Stimulated activated CD8-positive, alpha-beta memory T cell treated with anti-CD3 and anti-CD28 coated beads, Interleukin-7, amount 100 ng/mL, for 4 hours (primary cell): ENCODE measurements at places on chromosomes 6 and 20.
A peak's percentile ranks its signal among the peaks of the same experiment; 100 is the strongest.

DNA sequence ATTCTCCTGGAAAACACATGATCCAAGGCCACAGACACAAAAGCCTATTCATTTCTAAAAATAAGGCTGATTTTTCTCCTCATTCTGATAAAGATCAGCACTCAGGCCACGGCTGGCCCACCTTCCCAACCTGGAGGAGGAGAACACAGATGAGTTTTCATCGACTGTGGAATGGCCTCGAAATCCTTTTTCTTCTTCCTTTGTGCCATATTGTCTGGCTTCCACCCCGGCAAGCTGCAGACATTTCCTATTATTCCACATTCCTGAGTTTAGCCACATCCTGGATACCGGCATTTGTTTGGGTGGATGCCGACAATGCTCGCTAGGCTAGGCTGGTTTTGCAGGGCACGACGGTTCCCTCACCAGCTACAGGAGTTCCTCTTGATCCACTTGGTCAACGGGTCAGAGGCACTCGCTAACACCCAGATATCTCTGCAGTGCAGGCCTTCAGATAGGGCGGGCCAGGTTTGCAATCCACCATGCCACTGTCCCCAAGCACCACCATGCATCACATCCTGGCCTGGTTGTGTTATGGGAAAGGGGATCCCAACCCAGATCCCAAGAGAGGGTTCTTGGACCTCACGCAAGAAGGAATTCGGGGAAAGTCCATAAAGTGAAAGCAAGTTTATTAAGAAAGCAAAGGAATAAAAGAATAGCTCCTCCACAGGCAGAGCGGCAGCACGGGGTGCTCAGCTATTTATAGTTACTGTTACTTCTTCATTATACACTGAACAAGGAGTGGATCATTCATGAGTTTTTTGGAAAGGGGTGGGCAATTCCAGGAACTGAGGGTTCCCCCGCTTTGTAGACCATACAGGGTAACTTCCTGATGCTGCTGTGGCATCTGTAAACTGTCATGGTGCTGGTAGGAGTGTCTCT lies 4.2 kb upstream of the CTSZ start:
- DNase-seq = peak; percentile 17

DNA sequence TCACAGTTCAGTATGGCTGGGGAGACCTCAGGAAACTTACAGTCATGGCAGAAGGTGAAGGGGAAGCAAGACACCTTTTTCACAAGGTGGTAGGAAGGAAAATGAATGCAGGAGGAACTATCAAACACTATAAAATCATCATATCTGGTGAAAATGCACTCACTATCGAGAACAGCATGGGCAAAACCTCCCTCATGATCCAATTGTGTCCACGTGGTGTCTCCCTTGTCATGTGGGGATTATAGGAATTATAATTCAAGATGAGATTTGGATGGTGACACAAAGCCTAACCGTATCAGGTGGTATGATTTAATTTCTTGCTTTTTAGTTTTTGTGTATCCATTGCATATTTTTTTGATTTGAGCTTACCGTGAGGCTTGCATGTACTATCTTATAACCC lies 133.2 kb upstream of the SYNCRIP start:
- no peak for DNase-seq

- no peak for DNase-seq
Measured at GRCh38 chr6:150189122-150189521, 46.3 kb downstream of the PPP1R14C start.

GRCh38 chr20:54005524-54005923 lies 64.9 kb downstream of the BCAS1 start:
- DNase-seq = no peak

DNA sequence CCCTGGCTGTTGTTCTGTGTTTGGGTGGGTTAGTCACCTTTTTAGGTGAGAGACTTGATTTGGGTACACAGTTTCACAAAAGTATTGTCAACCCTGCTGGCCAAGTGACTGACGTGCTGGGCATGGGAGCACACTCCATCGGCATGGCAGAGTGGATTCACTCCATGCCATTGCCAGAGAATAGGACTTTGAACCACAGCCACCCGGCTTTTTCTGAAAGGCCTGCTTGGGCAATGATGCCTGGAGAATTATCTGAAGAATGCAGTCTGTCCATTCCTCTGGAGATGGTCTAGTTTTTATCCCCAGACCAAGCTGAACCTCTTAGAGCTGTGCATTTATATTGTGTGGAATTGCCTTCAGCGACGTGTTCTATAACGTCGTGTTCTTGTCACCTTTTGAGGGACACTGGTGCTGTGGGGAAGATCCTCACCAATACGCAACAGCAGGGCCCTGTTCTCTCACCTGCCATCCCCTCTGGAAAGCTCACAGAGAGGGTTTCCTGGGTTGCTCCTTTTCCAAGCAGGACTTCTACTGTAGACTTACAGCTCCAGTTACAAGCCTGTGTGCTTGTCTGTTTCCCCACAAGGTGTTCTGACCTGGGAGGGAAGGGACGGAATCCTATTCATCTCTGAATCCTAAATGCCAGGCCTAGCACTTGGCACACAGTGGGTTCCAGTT lies 183.4 kb upstream of the AKAP12 start:
- DNase-seq = no peak

DNA sequence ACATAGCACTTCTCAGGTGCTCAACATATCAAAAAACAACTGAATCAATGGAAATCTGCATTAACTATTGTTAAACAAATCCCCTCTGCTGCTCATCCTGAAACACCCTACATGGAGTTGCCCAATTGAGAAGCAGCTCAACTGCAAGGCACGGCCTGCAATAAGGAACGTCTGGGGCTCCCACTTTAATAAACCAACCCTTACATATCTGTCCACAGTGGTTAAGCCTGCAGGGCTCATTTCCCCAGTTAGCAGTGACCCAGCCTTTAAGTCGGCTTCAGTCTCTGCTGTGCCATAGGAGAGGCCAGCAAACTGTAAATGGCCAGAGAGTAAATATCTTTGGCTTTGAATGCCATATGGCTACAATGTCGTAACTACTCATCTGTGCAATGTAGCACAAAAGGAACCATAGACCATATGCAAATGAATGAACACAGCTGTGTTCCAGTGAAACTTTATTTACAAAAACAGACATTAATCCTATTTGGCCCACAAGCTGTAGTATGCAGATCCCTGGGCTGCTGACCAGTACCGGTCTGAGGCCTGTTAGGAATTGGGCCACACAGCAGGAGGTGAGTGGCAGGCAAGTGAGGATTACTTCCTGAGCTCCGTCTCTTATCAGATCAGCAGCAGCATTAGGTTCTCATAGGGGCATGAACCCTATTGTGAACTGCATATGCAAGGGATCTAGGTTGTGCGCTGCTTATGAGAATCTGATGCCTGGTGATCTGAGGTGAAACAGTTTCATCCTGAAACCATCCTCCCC lies 522.7 kb upstream of the CDH4 start:
- DNase-seq = no peak

DNA sequence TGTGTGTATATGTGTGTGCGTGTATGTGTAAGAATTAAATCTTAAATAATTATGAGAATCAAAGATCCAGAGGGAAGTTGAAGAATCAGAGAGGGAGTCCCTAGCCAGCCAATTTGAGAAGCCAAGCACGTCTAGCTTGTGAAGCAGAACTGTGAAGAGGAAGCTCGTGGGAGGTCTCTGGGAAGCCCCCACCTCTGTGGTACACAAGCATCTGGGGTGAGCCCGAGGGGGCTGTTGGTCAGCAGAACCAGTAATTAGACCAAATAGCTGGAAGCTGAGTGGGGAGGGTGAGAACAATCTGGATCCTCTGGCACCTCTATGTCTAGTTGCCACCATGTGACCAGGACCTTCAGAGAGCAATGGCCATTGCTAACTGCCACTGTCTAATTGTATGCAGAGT lies 310.0 kb upstream of the PRND start:
- DNase-seq = no peak

DNA sequence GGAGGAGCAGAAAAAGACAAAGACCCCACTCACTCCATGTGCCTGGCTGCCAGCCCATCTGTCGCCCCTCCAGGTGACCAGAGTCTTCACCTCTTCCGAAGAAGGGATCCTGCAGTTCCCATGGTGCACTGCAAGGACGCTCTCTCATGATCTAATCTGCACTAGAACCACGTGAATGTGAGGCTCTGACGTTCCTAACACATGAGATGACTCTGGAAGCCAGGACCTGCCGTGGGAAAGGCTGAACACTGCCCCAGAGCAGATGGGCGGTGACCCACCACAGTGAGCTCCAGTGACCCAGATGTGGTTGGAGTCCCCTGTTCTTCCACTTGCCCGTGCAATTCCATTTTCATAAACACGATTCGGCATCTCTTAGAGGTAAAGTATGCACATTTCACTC lies 39.6 kb upstream of the PDE10A start:
- DNase-seq = no peak
